CMK (cell line): ENCODE measurements at places on chromosomes 7 and 10.

DNA sequence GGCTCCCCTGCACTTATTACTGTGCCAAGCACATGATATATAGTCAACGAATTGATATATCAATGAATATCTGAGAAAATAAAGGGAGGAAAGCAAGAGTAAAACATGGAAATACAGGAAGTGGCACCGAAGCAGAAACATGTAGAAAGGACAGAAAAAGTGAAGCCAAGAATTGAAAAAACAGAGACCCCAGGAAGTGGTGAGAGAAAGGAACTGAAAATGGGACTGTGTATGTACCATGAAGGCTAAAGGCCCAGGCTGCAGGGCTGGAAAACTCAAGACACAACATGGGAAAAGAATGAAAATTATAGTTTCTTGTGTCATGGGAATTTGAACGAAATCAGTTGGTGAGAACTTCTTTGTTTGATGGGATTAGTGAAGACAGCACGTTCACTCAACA lies 60.6 kb downstream of the MAP3K8 start:
- no peak for DNase-seq

DNA sequence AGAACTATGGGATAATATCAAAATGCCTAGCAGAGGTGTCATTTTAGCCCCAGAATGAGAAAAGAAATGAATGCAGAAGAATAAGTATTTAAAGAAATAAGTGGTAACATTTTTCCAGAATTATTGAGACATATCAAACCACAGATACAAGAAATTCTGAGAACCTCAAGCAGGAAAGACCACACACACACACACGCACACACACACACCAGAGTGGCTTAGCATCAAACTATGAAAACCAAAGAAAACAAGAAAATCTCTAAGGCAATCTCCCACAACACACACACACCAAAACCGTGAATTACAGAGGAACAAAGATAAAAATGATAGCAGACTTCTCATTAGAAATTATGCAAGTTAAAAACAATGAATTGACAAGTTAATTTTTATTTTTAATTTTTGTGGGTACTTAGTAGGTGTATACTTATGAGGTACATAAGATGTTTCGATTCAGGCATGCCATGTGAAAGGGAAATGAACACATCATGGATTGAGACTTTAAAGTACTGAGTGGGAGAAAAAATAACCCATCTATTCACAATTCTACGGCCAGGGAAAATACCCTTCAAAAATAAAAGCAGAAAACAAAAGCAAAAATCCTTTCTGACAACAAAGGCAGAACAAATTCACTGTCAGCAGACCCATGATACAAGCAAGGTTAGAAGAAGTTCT lies 14.6 kb downstream of the PPIF start:
- DNase-seq, result no peak

DNA sequence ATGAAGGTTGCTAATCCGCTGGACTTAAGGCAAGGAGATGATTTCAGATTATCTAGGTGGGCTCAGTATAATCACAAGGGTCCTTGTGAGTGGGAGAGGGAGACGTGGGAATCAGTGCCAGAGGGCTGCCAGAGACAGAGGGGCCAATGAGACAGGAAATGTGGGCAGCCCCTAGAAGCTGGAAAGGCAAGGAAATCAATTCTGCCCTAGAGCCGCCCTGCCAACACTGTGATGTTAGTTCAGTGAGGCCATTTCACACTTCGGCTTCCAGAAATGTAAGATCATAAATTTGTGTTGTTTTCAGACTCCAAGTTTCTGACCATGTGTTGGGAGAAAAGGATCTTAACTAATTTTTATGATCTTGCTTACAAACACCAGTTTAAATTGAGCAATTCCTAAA lies 3.6 kb upstream of the GPNMB start:
- no peak for DNase-seq

DNA sequence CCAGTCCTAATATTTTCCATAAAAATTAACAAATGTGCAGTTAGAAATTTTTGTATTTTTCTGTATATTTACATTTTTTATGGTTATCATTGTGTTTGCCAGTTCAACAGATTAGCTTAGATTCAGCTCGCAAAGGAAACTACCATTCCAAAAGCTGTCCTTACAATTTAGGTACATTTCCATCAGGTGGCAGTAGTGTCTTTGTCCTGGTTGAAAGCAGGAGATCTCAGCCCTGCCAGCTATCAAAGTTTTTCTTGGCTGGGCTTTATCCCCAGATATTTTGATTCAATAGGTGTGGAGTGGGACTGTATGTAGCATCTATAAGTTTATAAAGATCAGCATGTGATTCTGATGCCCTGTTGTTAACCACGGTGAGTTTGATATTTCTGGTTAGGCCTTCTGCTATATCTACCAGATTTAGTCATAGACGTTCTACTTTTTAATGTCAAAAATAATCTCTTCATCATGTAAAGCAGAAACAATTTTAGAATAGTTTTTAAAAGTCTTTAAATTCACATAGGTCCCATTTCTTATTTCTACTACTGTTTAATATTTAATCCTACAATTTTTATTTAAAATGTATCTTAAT lies 15.5 kb upstream of the ICA1 start:
- no peak for DNase-seq

DNA sequence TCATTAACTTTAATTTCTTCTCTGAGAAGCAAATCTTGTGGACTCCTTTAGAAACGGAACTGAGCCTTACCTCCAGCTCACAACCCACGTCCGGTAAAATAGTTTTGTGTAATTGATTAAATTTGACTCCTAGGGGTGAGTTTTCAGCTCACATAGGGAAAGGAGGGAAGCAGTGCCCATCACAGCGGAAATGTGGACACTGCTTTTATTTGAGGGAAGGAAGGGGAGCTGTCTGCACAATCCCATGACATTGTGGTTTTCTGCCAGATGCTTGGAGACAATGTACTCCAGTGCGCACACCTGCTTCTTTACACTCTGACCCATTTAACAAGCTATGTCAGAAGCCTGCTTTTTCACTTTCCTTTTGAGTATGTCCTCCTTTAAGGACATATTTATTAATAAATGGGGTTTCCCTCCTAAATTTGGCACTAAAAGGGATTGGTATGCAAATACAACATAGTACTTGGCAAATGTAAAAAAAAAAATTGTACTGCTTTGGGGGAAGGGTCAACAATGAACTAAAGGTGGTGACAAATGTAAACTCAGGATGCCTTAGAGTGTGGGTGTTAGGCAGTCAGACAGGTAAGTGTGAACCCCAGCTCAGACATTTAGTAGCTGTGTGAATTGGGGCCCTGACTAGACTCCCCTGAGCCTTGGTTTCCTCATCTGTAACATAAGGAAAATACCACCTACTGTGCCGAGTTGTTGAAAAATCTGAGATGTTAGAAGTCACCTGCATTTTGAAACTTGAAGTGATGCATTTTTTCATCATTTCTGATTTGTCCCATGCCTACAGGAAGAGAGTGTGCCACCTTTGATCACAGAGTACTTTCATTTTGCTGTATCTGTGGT lies 90.2 kb upstream of the KLF6 start:
- no peak for DNase-seq

DNA sequence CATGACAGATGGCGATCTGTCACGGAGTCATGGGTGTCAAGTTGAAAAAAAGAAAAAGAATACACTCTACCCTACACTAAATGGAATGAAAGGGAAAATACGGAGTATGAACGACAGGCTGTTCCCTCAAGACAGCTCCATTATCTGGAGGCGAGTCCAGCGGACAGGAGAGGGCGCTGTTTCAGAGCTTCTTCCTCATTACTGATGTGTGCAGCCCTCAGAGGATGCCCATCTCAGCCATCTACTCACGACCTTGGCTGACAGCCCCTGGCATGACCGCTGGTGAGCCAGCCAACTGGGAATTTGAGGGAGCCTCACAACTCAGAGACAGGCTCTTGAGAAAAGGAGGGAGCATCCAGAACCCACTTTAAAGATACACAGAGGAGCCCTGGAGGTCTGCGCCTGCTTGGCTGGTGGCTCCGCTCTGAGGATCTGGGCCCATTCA lies 49.6 kb upstream of the SMNDC1 start:
- DNase-seq, result peak; percentile 33

DNA sequence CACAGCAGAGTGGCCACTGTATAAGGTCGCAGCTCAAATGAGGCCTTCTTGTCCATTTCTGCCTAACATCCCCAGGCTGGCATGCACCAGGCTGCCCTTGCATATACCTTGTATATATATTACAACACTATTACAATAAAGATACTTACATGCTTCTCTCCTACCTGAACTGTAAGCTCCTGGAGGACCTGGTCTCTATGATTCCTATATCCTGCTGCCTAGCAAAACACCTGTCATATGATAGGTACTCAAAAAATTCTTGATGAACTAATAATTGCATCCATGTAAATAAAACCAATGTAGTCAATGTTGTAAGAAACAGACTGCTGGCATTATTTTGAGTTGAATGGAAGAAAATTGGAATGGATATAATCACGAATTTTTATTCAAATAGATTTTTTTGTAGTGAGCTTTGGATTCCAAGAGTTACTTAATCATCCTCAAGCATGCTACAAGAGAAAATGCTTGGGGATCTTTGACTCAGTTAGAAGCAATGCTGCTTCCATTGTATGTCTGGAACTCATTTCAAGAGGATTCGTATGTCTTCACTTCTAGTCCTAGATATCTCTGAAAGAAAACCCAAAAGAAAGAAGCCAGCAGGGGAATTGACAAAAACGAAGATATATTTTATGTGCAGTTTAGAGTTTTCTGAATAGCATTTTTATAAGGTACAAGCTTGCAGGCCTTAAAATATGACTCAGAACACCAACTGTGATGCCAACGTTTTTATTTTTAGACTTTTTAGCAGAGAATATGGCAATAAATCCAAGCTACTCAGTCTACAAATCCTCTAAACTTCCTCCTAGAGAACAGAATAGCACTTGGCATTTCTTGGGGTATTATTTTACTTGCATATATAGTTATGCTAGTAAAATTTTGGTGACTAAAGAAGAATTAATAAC lies 53.1 kb downstream of the OSBPL3 start:
- no peak for DNase-seq
